Midbrain (tissue), 1 donor: ENCODE measurements at places on chromosomes 5 and 9.

GRCh38 chr5:65279603-65280002 lies 202.1 kb downstream of the ADAMTS6 start:
- no peak for DNase-seq

DNA sequence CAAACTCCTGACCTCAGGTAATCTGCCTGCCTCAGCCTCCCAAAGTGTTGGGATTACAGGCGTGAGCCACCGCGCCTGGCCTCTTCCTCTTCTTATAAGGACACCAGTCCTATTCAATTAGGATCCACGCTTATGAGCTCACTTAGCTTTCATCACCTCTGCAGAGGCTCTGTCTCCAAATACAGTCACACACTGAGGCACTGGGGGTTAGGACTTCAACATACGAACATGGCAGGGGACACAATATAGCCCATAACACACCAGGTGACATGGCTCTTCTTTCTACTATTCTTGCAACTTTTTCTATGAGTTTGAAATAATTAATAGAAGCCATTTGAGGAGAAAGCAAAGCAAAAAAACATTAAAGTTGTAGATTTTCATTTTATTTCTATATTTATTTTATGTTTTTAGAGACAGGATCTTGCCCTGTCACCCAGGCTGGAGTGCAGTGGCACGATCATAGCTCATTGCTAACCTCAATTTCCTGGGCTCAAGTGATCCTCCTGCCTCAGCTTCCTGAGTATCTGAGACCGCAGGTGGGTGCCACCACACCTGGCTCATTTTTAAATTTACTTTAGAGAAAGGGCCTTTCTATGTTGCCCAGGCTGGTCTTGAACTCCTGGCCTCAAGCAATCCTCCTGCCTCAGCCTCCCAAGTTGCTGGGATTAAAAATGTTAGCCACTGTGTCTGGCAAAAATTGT lies 6.0 kb upstream of the PRRT1B start:
- no peak for DNase-seq

DNA sequence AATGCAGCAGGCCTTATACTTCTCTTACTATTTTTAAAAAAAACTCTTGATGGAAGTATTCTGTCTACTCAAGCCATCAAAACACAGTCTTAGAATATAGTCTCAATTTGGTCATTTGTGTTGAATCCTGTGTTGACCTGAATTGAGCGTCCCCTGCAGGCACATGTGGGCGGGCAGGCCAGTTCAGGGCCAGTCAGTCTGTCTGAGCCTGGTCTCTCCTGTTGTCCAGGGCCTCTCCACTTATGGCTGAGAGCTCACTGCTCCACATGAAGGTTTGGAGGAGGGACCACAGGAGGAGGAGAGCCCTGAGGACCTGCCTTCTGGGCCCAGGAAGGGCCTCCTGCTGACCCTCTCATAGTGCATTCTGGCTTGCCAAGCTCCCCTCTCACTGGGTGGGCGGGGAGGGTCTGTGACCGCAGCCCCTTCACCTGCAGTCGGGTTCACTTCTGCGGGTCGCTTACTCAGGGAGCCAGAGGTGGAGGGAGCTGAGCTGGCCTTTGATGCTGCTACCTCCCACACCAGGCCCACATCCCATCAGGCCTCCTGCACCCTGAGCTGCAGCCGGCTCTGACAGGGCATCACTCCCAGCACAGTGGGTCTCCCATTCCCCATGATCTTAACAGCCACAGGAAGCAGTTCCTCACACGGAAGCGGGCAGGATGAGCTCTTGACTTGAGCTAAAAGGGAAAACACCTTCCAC lies 178.2 kb upstream of the S1PR3 start:
- no peak for DNase-seq

DNA sequence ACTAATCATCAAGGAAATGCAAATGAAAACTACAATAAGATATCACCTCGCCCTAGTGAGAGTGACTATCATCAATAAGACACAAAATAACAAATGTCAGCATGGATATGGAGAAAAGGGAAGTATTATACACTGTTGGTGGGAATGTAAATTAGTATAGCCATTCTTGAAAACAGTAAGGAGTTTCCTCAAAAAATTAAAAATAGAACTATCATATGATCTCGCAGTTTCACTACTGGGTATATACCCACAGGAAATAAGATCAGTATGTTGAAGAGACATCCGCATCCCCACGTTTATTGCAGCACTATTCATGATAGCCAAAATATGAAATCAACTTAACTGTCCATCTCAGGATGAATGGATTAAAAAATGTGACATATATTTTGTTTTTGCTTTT lies 31.6 kb upstream of the STK32A start:
- no peak for DNase-seq

- no peak for DNase-seq
Observed at GRCh38 chr9:14326264-14326826, 12.4 kb upstream of the NFIB start.

DNA sequence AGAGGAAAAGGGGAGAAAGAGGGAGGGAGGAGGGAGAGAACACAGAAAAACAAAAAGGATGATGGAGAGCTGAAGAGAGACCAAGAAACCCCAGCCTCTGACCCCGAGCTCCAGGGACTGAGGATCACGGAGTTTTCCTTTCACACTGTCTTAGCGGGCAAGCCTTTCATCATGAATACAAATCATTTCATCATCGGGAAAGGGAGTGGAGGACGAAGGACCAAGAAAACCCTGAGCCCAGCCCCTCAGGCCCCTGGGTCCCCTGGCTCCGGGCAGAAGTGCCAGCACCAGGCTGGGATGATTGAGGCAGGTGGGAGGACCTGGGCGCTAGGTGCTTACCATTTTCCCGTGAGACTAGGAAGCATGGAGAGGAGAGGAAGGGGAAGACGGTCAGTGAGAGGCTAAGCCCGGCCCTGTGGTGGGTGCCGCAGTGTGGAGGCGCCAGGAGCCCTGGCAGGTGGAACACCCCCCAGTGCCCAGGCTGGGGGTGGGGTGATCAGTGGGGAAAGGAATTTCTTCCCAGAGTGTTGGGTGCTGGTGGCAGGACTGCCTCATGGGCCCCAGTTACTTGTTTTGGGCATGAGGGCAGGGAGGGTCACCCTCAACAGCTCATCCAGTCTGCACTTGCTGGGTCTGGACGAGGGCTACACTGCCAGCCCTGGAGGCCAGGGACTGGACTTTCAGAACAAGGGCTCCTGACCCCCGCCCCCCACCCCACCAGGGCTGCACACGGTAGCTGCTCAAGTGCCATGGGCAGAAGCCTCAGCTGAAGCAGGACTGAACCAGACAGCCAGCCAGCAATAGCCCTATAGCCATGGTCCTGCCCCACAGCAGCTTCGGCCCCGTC lies 49.0 kb upstream of the SARDH start:
- DNase-seq = no peak

- no peak for DNase-seq
Observed at GRCh38 chr5:17438027-17438426, 60.0 kb upstream of the TAF11L2 start.

DNA sequence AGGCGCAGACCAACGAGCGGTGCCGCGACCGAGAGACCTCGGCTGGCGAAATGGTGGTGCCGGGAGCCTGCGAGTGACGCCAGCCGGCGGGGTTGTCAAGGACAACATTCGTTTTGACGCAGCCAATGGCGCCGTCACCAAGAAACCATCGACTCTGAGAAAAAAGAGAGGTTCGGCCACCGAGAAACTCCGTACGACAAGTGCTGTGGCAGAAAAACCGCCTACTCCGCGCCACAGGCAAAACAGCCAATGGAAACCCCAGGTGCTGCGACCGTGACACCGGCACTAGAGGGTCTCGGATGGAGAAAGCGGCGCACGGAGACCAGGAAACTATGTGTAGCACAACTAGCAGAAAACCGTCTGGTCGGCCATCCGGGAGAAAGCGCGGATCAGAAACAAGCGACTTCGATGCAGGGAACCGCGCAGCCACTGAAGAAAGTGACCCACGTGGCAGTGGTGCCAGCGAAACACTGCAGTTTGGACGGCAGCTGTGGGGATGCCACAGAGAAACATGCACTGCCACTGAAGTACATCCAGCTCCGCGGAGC lies 88.8 kb downstream of the ANXA2R start:
- no peak for DNase-seq
